ENCODE measurements at places on chromosomes 2 and 18.
A peak's percentile ranks its signal among the peaks of the same experiment; 100 is the strongest.

- DNase-seq, result no peak
Observed at GRCh38 chr18:23850215-23850614, 161.0 kb downstream of the LAMA3 start.

- DNase-seq, result no peak
Observed at GRCh38 chr2:151422917-151423439, 13.3 kb downstream of the RIF1 start.

DNA sequence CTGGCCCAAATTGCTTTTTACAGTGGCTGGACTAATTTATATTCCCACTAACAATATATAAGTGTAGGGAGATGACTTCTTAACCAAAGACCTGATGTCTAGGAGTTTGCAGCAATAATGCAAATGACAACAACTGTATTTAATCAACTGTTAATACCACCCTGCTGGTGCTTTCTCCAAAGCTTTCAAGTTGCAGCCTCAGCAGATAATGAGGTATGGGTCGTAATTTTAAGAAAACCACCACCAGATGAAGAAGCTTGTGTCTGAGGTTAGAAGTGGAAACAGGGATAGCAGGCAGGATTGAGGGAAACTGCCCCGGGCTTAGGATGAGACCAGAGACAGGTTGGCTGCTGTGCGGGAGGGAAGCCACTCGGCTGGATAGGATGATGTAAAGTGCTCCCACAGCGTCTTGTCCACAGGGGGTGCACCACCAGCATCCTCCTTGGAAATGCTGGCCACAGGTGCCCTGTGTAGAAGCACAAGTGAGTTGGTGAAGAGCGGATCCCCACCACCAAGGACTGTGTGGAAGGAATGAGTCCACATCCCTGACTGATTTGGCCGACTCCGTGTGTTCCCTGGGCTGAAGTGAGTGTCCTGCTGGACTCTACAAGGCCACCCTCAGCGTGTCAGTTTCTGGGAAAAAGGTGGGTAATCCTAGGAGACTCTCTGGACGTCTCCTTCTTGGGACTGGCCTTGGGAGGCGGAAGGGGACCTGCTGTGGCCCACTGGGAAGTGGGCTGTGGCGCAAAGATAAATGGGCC is 76.1 kb upstream of the SMAD2 start:
- DNase-seq, result no peak

DNA sequence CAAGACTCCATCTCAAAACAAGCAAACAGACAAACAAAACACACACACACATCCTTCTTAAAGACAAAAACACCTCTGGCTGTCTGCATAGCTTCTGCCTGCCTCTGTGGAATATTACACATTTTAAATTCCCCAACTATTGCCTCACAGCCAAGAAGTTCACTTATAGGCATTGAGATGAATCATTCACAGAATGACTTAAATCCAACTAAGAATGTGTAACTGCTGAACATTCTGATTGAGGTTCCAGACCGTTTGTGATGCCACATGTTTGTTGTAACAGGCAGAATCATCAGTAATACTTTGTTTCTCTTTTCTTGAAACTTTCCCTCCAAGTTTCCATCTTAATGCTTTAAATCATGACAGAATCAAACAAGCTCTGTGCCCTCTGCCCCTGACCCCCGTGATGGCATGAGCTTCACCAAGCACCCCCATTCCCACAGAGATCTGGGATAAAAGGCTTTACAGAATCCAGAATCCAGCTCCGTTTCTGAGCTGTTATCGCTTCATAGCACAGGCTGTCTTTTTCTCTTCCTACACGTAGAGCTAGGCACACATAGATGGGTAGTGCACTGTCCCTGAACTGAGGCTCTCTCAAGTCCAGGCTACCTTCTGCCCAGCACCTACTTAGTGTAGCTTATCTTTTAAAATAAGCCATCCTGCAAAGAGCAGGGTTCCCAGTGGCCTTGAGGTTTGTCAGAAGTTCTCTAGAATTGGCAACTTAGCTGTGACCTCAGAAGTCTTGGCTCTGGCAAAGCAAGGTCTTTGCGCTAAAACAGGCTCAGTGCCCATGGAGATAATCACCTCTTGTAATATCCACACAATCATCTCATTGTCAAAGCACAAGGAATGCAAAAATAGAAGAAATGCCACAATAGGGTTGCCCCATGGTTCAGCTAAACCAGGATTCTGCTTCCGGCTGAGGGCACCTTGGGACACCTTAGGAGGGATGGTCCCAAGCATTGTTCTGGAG is 32.9 kb downstream of the EPAS1 start:
- peak; percentile 96 for DNase-seq

DNA sequence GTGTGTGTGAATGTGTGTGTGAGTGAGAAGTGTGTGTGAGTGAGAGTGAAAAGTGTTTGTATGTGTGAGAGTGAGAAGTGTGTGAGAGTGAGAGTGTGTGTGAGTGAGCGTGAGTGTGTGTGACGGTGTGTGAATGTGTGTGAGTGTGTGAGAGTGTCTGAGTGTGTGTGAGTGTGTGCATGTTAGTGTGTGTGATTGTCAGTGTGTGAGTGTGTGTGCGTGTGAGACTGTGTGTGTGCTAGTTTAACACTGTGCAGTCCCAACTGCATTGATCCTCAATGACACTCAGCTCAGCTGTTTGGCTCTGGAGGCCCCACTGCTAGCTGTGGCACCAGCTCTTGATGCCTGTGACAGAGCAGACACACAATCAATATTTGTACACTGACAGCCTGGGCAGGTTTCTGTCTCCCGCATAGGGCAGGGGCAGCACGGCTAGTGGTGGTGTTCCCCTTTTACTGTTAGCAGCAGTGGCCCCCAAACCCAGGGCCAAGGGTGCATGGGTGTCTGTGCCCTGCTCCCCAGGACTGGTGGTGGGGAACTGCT is 135.0 kb downstream of the INHBB start:
- DNase-seq, result no peak

- DNase-seq, result peak; percentile 73
Observed at GRCh38 chr2:235511187-235511661, 17.4 kb downstream of the AGAP1 start.

DNA sequence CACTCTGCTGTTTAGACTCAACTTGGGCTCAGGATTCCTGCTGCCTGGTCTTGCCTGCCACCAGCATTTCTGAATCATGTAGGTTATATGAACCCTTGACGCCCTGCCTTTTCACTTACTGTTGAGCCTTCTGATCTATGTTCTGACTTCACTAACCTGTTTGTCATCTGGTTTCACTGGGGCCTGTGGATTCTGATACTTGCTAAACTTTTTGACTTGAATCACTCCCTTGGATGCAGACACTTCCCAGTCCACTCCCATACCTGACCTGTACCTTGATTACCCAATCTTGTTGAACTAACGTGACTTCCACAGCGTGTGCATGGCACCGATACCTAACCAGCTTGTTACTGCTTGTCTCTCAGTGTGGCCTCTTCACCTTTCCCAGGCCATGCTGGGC is 35.6 kb upstream of the SPAG16 start:
- DNase-seq, result no peak

DNA sequence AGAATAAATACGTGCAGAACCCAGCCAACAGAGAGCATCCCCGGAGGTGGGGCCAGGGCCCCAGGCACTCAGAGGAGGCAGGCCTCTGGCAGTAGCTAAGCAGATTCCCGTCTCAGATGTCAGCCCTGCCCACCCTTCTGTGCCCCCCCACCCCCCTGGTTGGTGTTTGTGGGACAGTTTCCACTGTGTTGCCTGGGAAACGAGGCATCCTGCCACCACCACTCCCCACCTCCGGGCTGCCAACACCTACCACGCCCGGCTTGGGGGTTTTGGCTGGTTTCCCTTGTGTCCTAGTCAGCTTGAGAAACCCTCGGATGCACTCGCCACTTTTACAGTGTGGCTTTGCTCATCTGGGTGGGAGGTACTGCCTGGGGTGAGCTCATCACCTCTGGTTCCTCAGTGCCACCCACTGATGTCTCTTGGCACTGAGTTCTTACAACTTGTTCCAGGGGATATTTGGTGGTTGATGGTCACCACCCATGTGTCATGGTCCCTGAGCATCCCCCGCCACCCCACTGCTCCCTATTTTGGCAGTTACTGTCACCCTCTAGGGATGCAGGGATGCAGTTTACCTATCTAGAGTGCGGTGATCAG is 72.4 kb upstream of the YWHAQ start:
- peak; percentile 91 for DNase-seq

- DNase-seq, result peak; percentile 98
Observed at GRCh38 chr2:216683846-216684245, 11.5 kb downstream of the IGFBP5 start.

GRCh38 chr2:134217351-134217750 is 36.5 kb upstream of the MGAT5 start:
- DNase-seq, result no peak

GRCh38 chr2:38631976-38632375 is 29.2 kb upstream of the HNRNPLL start:
- no peak for DNase-seq

GRCh38 chr2:144358979-144359541 is 160.9 kb downstream of the ZEB2 start:
- peak; percentile 54 for DNase-seq

DNA sequence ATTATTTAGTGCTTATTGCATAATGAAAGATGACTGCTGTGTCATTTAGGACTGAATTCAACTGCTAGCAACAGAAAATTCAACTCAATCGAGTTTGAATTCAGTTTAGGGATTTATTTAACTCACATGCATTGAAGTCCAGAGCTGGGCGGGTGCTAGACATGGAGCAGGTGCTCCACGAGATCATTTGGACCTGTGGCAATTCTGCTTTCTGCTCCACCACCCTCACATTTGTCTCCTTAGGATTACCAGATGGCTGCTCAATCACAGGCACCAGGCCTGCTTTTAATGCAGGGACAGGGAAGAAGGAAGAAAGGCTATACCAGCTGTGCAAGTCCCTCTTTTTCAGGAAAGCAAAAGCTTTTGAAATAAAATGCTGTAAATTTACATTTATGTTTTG is 572.9 kb upstream of the SLC8A1 start:
- no peak for DNase-seq

DNA sequence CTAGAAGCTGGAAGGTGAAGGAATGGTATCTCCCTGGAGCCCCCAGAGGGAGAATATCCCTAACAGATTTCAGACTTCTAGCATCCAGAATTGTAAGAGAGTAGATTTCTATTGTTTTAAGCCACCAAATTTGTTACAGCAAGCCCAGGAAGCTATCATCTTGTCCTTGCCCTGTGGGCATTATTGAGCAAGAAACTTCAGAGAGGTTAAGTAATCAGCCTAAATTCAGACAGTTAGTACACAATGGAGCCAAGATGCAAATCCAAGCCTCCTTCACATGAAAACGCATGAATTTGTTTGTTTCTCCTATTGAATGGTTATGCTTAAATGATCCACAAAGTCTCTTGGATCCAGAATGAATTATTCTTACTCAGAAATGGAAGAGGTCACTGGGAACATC is 55.2 kb upstream of the TRIB2 start:
- DNase-seq, result peak; percentile 6

- DNase-seq, result no peak
Observed at GRCh38 chr18:76452357-76452756, 42.7 kb downstream of the ZNF516 start.

DNA sequence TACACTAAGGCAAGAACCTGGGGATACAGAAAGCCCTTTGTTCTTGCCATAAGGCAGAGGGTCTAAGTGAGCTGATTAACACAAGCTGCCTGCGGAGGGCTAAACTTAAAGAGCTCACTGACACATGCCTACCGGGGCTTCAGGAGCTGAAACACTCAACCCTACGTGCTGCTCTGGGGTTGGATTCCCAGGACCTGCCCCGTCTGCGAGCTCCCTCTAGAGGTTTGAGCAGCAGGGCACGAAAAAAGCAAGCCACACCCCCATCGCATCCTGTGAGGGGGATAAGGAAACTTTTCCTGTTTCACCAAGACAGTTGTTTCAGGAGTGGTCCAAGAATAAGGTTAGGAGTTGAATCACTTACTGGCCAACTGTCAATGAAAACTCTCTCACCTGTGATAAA is 562.1 kb downstream of the TMX3 start:
- no peak for DNase-seq

GRCh38 chr2:201156036-201156435 is 26.9 kb upstream of the CASP10 start:
- no peak for DNase-seq

- DNase-seq, result peak; percentile 3
Observed at GRCh38 chr2:105038383-105039061, 653 bp downstream of the MRPS9 start.

- DNase-seq, result no peak
Observed at GRCh38 chr2:166193407-166193806, 65.6 kb upstream of the SCN1A start.

- no peak for DNase-seq
Observed at GRCh38 chr18:36729197-36729596, 99.6 kb downstream of the TPGS2 start.

- no peak for DNase-seq
Observed at GRCh38 chr18:37084912-37085311, 256.0 kb downstream of the KIAA1328 start.

DNA sequence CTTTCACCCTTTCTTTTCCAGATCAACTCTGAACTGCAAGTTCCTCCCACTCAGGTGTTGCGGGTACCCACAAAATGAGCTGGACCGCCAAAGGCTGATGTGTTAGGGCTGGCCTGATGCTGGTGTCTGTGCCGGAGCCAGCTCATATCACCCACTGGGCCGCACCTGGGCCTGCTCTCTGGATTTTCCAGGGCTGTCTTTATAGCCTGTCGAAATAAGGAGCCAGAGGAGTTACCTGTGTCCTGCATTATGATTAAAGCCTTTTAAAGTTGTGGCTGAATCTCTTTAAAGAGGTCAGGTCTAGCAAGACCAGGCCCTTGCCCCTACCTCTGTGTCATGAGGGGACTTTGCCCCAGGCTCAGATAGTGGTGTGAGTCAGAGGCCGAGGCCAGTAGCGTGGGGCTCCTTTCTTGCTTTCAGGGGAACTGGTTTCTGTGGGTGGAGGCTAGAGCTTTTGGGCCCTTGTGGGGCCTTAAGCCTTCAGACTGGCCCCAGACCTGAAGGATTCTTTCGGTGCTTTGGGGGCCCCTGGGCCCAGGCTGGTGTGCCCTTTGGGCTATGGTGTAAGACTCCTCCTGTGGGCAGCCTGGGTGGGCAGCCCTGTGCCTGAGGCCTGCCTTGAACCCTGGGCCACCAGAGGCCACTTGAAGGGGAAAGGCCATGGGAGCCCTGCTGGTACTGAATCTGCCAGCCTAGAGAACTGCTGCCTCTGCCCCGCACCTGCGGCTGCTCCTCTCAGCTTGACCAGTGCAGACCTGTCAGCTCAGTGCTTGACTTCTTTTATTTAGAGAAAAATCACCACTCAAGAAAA is 21.3 kb downstream of the OTOF start:
- DNase-seq, result no peak

DNA sequence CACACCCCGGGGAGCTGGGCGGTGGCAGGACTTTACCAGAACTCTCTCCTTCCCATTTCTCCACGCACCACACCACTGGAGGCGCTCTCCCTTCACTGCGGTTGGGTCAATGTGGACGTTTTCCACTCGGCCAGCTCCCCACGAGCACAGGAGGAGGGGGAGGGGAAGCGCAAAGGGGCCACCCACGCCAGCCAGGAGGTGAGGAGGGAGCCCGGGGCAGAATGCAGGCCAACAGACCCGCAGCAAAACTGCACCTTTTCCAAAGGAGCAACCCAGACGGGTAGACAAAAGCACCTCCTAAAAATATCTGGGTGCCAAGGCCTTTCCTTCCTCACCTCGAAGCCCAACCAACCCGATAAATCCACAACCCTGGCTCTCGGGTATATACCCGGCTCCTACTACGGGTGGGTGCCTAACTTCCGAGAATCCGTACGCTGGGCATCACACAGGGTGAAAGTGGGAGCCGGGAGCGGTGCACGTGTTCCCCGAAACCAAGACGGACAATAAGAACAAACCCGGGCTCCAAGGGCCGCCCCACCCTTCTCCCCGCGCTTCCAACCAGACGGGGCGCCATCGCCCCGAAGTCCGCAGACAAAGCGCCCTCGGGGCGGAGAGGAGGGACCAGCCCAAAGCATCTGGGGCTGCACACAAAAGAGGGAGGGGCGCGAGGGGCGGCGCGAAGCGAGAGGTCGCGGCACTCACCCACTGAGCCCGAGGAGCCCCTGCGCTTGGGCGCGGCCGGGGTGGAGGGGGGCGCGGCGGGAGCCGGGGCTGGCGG is 1.0 kb downstream of the RTN4 start:
- peak; percentile 83 for DNase-seq
